ENCODE measurements at places on chromosomes 6 and 20.

GRCh38 chr6:40293460-40294185 is 293.5 kb downstream of the LRFN2 start:
- DNase-seq = no peak

DNA sequence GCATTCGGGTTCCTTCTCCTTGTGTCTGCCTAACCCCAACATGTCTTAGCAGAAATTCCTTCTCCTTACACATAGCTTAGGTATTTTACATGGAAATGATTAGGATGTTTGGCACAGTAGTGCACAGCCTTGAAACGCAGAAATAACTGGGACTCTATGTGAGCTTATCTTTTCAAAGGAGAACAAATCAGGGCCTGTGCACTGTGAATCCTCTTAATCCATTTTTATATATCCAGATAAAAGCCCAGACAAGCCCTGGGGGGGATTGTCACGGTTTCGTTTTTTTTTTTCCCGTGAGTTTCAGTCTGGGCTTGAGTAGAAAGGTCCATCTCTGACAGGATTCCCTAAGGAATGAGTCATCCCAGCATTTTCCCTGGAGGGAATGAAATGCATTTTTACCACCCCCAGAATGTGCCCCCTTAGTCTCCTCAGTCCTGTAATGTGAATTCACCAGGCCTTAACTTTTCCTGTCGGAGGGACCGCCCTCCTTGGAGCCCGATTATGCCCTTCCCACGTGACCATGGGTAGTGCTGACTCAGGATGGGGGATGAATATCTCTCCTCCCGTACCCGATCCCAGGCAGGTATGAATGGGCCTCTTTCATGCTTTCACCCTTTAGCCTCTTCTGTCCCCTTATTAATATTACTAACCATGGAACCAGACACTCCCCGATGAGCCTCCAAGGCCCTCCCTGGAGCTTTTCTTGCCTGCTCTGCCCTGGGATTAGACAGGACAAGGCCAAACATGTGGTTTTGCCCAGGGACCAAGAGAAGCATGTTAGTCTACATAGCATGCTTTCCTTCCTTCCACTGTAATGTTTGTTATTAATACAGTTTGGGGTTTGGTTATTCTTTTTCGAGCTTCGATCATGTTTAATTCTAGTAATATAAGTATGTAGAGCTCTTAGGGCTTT is 23.9 kb upstream of the NAA20 start:
- peak; percentile 73 for DNase-seq

DNA sequence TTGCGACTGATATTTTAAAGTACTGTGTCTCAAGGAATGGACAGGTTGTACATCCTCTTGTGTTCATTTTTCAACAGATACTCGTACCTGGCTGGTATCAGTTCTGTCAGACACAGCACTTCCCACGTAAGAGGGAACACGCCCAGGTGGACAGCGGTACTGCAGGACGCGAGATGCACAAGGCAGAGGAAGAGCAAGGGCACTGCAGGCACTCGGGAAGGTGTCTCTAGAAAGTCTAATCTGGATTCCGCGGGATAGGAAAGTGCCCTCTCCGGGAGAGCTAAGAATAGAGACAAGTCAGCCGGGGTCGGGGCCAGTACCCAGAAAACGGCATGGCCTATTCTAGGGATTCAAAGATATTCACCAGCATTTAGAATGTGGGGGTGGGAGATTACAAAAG is 94.2 kb upstream of the MBOAT1 start:
- no peak for DNase-seq

GRCh38 chr6:139117734-139118133 is 17.1 kb upstream of the HECA start:
- no peak for DNase-seq

- no peak for DNase-seq
Measured at GRCh38 chr6:130696806-130697205, 130.4 kb upstream of the SMLR1 start.

DNA sequence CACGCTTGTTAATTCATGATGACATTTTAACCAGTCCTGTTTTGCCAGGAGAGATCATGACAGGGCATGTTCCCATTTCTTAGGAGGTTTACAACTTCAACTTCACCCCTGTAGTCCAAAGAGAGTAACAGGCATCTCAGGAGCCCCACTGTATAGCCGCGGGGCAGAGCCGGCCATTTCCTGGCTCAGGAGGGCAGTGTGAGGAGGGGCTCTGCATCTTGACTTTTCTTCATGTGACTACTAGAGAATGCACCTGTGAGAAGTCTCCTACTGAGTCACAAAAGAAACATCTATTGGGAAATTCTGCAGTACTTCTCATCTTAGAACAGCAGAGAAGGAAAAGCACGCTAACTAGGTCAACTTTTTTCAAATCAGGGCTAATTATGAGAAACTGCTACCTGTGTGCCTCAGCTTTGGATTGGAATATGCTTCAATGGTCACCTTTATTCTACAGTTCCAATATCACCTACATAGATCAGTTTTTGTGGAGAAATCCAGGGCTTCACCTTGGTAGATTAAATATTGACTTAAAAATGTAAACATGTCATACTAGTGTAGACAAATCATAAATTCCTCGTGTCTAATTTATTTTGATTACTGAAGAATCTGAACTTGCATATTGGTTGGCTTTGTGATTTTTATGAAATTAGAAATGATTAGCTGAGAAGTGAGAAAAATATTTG is 28.6 kb upstream of the SIM1 start:
- peak; percentile 72 for DNase-seq

DNA sequence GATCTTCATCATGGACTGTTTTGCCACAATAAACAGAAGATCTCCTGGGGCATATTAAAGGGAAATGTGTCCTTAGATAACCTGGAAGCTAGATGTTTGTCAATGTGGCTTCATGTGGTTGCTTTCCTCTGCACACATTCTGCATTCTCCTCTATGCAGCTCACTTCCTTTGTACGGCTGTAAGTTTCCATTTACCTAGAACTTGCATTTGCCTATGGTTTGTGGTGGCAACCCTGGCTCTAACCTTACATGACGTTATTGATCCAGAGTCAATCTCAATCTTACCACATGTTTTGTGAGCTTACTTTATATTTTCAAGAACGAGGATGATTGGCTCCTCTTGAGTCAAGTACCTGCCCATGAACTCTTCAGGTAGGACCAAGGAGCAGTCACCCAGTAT is 863.1 kb downstream of the MAFB start:
- DNase-seq = no peak

- no peak for DNase-seq
Measured at GRCh38 chr6:130843575-130844320, 16.5 kb downstream of the SMLR1 start.

GRCh38 chr6:120918137-120918536 is 416.1 kb downstream of the TBC1D32 start:
- no peak for DNase-seq

- no peak for DNase-seq
Measured at GRCh38 chr20:25081065-25081729, 744 bp downstream of the VSX1 start.

- no peak for DNase-seq
Measured at GRCh38 chr20:47125508-47125757, 230.8 kb downstream of the EYA2 start.

DNA sequence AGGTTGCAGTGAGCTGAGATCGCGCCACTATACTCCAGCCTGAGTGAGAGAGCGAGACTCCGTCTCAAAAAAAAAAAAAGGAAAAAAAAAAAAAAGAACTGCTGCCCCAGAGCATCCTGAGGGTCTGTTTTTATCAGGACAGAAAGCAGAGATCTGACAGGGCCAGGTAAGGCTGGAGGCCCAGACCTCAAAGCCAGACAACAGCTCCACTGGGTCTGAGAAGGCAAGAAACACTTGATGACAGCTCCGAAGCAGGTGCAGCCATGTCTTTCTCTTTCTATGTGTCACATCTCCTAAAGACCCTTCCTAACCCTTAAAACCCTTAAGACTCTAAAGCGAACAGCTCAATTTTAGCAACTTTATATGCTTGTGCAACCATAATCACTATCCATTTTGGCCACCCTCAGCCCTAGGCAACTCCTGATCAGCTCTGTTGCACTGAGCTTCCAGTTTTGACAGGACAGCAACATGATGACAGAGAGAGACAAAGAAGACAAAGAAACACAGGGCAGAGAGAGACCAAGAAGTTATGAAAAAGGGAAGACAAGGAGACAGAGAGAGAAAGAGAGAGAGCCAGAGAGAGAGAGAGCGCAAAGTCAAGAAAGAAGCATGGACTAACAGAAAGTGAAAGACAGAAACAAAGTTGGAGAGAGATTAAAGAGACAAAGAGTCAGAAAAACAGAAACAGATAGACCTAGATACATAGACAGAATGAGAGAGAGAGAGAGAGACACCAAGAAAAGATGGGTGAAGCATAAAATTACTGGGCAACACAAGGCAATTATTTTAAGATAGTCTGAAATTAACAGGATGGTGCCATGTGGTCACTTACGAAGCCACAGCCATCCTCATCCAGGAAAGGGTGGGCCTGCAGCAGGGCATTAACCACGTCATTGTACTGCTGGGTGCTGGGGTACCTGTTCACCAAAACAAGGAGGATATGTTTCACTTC is 39.2 kb downstream of the SAMD3 start:
- DNase-seq = no peak

DNA sequence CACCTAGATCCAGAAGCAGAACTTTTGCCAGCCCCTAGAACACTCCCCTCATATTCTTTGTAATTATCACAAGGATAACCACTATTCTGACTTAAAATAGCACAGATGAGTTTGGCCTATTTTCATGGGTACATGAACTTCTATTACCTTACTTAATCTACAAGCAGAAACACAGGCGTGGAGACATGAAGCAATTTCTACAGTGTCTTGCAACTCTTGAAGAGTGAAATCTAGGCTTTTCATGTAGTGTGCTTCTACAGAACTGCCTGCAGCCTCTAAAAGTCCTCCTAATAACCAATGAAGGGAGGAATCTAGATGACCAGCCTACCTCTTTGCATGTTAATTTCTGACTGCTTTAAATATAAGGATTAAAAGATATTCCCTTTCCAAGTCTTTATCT is 82.7 kb downstream of the EPM2A start:
- no peak for DNase-seq

- DNase-seq = no peak
Measured at GRCh38 chr6:88855541-88856147, 107.8 kb downstream of the RNGTT start.

- DNase-seq = no peak
Measured at GRCh38 chr6:38507173-38507572, 132.6 kb downstream of the BTBD9 start.

DNA sequence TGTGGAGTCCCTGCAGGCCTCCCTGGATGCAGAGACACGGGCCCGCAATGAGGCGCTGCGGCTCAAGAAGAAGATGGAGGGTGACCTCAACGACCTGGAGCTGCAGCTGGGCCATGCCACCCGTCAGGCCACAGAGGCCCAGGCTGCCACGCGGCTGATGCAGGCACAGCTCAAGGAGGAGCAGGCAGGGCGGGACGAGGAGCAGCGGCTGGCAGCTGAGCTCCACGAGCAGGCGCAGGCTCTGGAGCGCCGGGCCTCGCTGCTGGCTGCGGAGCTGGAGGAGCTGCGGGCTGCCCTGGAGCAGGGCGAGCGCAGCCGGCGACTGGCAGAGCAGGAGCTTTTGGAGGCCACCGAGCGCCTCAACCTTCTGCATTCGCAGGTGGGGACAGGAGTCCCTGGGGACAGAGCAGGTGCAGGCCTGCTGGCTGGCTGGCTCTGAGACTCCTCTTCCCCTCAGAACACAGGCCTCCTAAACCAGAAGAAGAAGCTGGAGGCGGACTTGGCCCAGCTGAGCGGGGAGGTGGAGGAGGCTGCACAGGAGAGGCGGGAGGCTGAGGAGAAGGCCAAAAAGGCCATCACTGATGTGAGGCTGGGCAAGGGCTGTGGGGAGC is 44.7 kb downstream of the MYH7B start:
- no peak for DNase-seq

GRCh38 chr20:59613861-59614260 is 9.5 kb downstream of the PHACTR3 start:
- DNase-seq = no peak

GRCh38 chr6:16681260-16681873 is 79.9 kb downstream of the ATXN1 start:
- DNase-seq = peak; percentile 85

- no peak for DNase-seq
Measured at GRCh38 chr6:1593958-1594314, 15.8 kb upstream of the FOXC1 start.

DNA sequence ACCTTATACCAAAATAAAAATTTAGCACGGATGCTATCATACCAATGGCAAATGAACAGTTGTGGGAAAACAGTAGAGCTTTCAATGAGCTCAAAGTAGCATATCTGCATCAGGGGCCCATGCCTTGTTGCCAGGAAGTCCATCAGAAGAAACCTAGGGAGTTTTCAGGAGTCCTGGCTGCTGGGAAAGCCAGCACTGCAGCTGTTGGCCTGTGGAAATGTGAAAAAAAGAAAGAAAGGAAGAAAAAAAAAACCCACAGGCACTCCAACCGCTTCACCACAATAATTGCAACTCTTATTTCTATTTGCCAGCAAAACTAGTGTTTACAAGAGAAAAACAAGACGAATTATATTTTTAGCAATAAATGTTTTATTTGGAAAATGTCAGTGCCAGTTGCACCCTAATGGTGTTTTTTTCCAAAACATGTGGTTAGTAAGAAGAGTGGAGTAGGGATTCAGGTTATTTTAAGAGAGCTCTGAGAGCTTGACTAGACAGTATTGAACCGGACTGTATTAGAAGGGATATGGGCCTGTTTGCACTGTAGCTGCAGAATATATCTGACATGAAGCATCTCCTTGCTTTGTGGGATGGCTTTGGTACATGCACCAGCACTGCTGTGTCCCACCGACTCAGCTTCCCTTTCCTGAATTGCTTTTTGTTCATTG is 137.3 kb downstream of the CCDC170 start:
- no peak for DNase-seq

DNA sequence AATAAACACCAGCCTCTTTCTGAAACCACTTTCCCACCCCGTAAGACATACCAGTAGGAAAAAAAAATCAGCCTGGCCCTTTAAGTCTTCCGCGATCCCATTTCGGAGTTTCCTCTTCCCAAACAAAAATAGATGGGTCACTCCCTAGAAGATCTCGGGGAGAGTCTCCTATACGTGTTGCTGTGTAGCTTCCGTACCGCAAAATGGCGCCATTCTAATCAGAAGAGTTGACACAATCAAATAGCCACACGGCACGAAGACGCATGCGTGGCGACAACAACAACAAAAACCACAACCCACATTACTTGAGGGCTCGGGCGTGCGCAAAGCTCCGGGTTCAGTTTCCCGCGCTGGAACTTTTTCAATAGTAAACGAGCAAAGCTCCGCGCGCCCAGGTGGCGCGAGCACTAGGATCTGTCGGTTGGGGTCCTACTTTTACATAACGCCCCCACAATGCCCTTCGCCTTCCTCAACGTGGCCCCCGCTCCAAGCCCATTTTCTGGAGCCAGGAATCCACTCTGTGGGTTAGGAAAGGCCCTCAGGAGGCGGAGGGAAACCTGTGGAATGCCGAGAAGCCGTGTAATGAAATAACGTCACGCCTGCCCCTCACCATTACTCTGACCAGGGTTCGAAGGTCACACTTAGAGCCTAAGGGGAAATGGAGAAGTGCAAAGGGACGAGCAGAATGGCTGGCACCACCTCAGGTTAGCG is at the start of gene GPANK1:
GPANK1 (minus strand) TSS at position 208 of the 711 bp plus-strand sequence. CDS start 519 bp downstream, outside the sequence.
- DNase-seq = peak; percentile 83
